ENCODE measurements at places on chromosomes 2 and 18.
A peak's percentile ranks its signal among the peaks of the same experiment; 100 is the strongest.

- DNase-seq: no peak
These were observed 324.7 kb upstream of the PIK3C3 start for GRCh38 chr18:41630232-41630886.

- DNase-seq: no peak
These were observed 23.3 kb downstream of the SPTBN1 start for GRCh38 chr2:54479424-54479823.

- DNase-seq: no peak
These were observed 19.2 kb downstream of the PMAIP1 start for GRCh38 chr18:59918997-59919396.

GRCh38 chr2:29657674-29658073 is 263.7 kb downstream of the ALK start:
- DNase-seq: no peak

DNA sequence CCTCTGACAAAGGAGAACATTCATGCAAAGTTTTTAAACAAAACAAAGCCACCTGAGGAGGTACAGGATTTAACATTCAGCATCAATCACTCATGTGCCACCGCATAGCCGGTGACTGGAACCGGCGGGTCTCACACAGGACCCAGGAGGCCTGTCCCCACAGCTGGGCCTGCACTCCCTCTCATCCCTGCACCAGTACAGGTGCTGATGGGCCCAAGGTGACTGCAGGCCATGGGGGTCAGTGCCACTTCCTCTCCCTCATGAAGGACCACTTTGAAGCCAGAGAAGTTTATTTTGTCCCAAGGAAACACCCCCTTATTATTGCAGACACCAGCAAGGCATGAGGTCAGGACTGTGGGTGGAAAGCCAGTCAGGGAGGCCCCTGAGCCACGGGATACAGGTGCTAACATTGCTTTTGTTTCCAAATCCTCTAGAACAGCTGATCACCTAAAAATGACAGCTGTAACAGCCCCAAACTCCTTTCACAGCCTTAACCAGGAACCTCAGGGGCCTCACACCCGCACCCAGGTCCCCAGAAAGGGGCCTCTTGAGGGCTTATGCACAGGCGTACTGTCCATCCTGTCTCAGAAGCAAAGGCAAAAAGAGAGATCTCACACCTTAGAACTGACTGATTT is 14.0 kb downstream of the PARD6G start:
- DNase-seq: no peak

DNA sequence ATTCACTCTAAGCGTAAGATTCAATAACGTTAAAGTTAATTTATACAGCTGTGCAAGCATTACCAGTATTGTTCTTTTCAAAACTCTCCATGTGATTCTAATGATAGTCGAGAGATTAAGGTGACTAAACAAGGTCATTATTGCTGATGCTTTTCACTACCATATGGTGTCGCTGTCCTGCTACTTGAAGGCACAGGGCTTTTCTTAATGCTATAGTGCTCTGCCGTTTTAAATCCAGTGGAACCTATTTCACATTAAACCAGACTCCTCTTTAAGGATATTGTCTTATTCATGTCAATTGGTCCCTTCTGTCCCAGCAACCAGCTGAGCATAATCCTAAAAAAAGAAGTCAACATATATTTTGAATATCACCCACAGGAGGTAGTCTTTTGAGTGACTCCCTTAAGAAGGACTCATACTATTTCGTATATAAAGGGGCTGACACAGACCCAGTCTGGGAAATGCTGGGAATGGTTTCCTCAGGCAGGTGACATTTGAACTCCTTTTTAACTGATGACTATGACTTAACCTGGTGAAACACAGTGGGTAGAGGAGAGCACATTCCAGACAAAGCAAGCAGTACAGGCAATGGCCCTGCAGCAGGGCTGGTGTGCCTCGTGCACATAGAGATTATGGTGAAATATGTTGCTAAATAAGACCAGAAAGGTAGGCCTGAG is 53.9 kb upstream of the CYTIP start:
- DNase-seq: peak; percentile 92

DNA sequence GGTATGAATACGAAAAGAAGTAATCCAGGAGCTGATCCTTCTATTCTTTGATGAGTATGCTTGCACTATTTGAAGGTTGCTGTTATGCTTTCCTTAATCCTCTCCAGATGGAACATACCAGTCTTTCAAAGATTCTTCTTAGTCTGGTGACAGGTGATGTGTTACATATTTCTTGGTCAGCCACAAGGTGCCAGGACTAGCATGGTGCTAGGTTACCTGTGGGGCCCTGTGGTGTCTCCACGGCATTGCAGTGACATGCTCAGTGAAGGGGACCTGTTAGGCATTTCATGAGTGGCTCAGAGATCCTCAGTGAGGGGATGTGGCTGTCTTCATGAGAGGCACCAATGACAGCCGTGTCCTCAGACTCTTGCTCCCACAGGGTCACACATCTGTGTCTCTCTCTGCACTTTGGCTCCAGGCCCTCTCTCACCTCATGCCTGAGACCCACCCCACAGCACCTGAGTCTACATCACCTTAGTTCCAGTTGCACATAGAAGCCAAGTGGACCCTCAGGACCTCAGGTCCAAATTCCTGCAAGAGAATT is 13.1 kb upstream of the RAB31 start:
- DNase-seq: no peak

GRCh38 chr2:113872201-113872600 is 17.7 kb upstream of the ACTR3 start:
- DNase-seq: no peak

GRCh38 chr2:128439791-128440665 is 121.4 kb upstream of the HS6ST1 start:
- no peak for DNase-seq

- DNase-seq: no peak
These were observed 3.7 kb upstream of the SIX3 start for GRCh38 chr2:44937688-44938240.

DNA sequence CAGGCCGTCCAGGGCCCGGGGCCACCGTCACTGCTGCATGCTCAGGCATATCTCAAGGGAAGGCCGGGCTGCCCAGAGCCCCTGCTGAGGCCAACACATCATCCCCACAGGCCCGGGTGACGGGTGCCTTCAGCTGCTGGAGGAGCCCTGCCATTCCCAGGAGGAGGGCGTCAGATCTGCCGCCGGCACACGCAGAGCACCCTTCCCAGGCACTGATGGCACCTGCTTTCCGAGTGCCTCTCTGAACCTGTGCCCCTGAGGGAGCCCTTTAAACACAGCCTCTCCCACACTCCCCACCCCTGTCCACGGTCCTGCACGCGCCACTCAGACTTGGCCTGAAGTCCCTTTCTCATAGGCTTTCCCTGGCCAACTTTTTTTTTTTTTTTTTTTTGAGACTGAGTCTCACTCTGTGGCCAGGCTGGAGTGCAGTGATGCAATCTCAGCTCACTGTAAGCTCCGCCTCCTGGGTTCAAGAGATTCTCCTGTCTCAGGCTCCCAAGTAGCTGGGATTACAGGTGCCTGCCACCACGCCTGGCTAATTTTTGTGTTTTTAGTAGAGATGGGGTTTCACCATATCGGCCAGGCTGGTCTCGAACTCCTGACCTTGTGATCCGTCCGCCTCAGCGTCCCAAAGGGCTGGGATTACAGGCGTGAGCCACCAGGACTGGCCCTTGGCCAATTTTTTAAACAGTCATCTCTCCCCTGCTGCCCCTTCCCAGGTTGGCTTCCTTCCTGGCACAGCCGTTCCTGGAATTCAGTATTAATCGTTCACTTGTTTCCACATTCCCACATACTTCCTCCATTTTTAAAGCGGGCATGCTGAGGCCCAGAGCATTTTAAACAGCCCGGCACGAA is 211.7 kb downstream of the NDUFA10 start:
- no peak for DNase-seq

GRCh38 chr2:40477361-40477760 is 25.5 kb upstream of the SLC8A1 start:
- no peak for DNase-seq

DNA sequence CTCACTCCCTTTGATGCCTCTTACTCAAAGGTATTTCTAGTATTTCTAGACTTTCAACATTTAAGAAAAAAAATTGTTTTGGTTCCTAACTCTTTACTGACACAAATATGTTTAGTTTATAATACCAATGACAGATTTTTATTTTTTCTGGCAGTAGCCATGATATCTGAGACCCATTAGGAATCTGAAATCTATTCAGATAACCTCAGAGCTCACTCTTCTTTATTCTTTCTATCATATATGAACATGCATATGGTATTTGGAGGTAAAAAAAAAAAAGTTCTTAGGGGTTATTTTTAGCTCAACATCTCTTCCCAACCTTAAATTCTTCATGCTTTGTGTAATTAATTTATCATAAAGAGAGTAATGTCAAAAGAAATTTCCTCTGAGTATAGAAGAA is 465.5 kb downstream of the CDH2 start:
- DNase-seq: no peak

GRCh38 chr2:27123302-27124150 is at the start of gene ABHD1:
ABHD1 (plus strand) TSS chr2:27123815; CDS start chr2:27123949, 134 bp downstream.
- no peak for DNase-seq

GRCh38 chr2:239873656-239874635 is 151.2 kb downstream of the NDUFA10 start:
- DNase-seq: no peak

GRCh38 chr2:205734436-205735037 is 52.2 kb downstream of the NRP2 start:
- peak; percentile 70 for DNase-seq

- no peak for DNase-seq
These were observed 22.5 kb downstream of the ASB1 start for GRCh38 chr2:238449241-238449640.

DNA sequence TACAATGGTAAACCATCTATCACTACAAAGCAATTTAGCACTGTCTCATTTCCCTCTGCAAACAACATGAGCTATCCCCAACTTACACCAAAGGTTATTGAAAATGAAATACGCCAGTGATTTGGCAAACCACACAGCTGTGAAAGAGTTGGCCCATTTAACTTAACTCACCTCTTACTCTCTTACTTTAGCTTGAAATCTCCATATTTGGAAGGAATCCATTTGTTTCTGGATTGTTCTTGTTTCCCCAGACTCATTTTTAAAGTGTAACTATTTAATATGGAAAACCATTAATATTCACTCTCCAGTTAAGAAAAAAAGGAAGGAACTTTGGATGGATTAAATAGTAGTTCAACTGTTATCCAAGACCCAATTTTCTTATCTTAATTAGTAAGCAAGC is 93.7 kb upstream of the TRIB2 start:
- no peak for DNase-seq

GRCh38 chr2:129604560-129604959 is 374.9 kb upstream of the RAB6C start:
- no peak for DNase-seq

GRCh38 chr18:75249672-75250470 is 39.3 kb downstream of the TSHZ1 start:
- DNase-seq: no peak

DNA sequence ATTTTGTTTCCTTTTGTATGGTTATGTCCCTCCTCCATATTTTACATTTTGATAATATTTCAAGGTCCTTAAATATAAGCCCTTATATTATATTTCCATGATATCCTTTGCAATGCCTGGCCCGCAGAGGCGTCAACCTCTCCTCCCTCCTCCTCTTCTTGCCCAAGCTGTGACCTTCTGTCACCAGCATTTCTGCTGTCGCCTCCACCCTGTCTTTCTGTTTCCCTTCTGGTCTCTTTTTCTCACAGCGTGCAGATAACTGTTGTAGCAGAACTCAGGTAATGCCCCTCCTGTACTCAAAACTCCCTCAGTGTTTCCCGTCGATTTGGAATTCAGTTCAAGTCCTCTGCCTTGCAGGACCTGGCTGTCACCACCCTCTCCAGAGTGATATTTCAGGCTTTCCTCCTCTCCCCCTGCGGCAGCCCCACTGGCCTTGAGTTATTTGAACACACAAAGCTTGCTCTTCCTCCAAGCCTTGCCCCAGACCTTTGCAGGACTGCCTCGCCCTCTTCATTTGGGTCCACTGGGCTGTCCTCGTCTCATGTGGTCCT is 709.3 kb downstream of the DCDC2C start:
- no peak for DNase-seq

- DNase-seq: no peak
These were observed 18.8 kb downstream of the RAB31 start for GRCh38 chr18:9726936-9727335.

GRCh38 chr2:171173087-171173486 is 12.4 kb upstream of the TLK1 start:
- DNase-seq: no peak

GRCh38 chr2:112314856-112315255 is 39.5 kb downstream of the ZC3H6 start:
- no peak for DNase-seq

- DNase-seq: no peak
These were observed 552.9 kb downstream of the TDRD15 start for GRCh38 chr2:21676676-21677075.

DNA sequence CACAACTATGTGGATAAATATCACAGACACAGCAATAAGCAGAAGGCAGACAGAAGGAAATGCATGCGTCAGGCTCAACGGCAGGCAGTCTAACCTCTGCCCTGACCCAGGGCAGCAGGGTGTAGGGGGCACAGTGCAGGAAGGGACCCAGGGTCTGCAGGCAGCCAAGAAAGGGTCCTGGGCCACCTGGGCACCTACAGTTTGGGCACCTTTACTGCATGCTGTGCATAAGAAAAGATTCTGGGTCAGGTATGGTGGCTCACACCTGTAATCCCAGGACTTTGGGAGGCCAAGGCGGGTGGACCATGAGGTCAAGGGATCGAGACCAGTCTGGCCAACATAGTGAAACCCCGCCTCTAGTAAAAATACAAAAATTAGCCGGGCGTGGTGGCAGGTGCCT is 17.7 kb downstream of the PASK start:
- no peak for DNase-seq

DNA sequence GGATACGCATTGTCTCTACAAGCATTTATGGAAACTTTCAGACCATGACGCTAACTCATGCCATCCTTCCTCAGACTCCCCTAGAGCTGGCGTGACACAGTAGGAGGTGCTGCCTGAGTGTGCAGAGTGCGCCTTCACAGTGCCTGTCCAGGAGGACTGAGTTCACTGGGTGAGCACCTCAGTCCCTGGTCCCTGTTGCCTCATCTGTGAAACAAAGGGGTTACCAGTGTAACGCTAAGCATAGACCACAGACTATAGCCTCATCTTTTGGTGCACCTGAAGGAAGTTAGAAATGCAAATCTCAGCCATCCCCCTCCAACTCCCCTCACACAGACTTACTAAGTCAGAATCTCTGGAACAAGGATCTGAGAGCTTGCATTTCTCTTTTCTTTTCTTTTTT is 142.8 kb downstream of the TMEM17 start:
- no peak for DNase-seq

- DNase-seq: no peak
These were observed 397.9 kb upstream of the RGPD4 start for GRCh38 chr2:107428781-107429180.

- peak; percentile 48 for DNase-seq
These were observed 270.3 kb downstream of the NEDD4L start for GRCh38 chr18:58314284-58314683.

GRCh38 chr18:56659111-56659510 is 8.0 kb downstream of the WDR7 start:
- DNase-seq: no peak

DNA sequence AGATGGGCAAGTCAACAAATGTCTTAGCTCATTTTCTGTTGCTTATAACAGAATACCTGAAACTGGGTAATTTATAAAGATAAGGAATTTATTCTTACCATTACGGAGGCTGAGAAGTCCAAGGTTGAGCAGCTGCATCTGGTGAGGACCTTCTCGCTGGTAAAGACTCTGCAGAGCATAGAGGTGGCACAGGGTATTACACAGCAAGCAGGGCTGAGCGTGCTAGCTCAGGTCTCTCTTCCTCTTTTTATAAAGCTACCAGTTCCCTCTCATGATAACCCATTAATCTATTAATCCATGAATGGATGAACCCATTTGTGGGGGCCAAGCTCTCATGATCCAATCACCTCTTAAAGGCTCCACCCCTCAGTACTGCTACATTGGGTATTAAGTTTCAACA is 109.1 kb downstream of the CDK15 start:
- no peak for DNase-seq
